ENCODE measurements at places on chromosomes 5 and 9. TPM values are rescaled to one million over a fixed set of nuclear protein-coding genes. Genes with fewer than 3 reads are reported as not detected.

DNA sequence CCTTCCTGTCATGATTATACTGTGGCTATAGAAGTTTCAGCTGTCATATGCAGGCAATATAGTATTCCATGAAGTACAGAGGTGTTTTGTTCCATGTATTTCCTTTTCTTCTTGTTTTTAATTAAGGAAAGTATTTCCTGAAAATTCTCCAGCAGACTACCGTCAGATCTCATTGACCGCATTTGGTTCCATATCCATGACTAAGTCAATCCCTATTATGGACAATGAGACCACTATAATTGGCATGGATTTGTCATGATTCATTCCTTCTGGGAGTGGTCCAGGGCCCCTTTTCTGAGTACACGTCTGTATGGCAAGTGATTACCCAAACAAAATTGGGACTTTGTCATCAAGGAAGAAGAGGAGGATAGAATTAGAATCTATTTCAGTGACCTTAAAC, 283.2 kb upstream of the CLINT1 start:
- DNase-seq = no peak

- DNase-seq = no peak
These were observed 186.7 kb upstream of the TBC1D2 start for GRCh38 chr9:98442114-98442513.

- peak; percentile 50 for DNase-seq
These were observed 245.4 kb downstream of the MPDZ start for GRCh38 chr9:13033959-13034693.

DNA sequence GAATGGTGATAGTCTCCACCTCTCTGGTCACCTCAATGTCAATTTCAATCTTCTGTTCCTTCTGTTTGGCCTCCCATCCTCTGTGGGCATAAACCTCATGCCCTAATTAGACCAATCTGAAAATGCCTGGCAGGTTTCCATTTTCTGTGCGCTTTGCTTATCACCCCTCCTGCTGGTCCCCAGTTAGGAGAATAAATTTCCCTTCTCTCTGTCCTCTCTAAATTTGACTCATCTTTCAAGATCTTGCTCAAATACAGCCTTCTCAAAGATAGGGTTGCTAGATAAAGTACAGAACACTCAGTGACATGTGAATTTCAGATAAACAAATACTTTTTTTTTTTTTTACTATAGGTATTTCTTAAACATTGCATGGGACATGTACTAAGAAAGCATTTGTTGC, 69.4 kb upstream of the CD180 start:
- DNase-seq = no peak

GRCh38 chr5:83632874-83633273, 87.8 kb downstream of the HAPLN1 start:
- peak; percentile 82 for DNase-seq

GRCh38 chr5:142756576-142756975, 13.6 kb upstream of the ARHGAP26 start:
- no peak for DNase-seq

- peak; percentile 58 for DNase-seq
These were observed 195.3 kb upstream of the KLF9 start for GRCh38 chr9:70609542-70610286.

DNA sequence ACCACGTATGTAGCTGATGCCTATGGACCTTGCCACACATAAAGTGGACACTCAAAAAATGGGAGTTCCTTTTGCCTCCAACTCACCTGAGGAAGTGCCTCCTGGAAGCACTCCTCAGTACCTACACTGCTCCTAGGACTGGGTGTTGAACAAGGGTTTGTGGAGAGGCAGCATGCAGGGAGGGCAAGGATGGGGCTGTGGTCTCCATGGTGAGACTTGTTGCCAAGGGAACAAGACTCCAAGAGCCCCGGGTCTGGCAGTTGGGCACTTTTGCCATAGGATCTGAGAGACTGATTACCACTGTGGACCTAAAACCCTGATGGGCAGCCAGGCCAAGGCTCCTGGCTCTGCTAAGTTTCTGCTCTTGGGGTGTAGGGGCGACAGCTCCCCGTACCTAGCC, 6.9 kb upstream of the NR5A1 start:
- no peak for DNase-seq

DNA sequence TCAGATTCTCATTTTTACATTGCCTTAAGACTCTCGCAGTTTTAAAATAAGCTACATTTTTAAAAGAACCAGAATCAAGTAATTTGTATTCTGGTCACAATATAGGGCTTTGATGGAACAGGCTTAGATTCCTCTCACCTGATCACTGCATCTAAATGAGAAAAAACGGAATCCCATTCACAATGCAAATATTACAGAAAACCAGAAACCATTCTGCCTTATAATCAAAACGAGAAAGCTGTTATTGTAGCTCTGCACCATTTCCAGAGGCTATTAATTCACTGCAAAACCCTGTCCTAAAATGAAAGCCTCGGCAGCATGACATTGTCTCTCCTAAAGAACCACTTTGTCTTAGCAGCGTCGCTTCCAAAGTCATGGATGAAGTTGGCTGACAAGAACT, 116.1 kb upstream of the ZNF366 start:
- no peak for DNase-seq

GRCh38 chr5:131068893-131069643, 96.0 kb downstream of the HINT1 start:
- no peak for DNase-seq

DNA sequence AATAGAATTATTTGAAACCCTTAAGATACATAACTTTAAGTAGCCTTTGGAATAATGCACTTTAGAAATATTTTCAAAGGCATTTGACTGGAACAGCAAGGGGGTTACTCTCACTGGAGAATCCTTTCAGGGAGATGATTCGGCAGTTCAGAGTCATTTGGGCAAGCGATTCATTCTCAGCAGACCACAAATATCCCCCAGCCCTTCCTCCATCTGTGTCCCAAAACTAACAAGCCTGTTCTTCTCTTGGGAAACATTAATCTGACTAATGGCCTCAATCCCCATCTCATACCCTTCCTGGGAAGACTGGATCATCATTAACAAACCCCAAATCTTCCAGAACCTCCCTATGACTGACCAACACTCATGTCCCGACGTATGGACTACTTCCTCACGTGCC, 65.8 kb upstream of the S1PR3 start:
- DNase-seq = no peak

DNA sequence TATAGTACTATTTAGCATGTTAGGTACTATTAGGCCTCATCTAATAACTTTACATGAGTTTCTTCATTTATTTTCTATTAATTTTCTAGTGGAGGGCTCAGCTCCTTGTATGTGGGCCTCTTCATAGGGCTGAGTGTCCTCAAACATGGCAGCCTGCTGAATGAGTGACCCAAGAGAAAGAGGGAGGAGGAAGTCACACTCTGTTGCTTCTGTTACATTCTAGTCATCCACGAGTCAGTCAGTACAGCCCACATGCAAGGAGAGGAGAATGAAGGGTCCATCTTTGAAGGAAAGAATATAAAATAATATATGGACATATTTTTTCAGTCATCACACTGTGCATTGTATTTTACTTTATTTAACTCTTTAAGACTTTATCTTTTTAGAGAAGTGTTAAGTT, 66.6 kb upstream of the NR3C1 start:
- no peak for DNase-seq

DNA sequence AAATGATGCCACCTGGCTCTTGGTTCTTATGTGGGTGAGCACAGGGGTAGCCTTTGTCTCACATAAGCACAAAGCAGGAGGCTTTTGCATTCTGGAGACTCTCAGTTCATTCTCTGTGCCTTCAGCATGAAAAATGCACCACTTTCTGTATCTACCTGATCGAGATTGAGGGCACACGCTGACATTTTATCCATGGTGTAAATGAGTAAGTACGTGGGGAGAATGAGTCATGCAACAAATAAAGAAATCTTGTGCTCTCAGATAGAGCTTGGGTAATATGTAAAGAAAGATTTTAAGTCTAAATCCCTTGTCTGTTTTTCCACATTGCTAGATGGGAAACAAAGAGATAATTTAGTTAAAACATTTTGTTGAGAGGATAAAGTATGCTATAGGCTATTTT, 607.2 kb upstream of the WWC1 start:
- peak; percentile 80 for DNase-seq

DNA sequence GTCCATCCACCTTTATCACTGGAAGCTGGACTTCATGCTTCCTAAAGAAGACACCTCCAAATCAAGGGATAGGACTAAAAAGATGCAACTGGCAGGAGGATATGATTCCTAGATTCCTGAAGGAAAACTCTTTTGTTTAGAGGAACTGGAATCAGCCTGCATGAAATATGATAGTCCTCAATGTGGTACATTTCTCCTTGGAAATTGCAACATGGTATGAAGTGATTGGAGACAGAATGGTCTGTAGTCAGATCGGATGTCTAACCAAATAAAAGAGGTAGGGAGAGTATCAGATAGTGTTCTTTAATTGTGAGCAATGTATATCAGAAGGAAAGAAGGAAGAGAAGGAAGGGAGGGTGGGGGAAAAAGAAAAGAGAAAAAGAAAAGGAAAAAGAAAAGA, 116.1 kb upstream of the FSTL4 start:
- DNase-seq = peak; percentile 44

- peak; percentile 89 for DNase-seq
These were observed 188.4 kb downstream of the SLC12A2 start for GRCh38 chr5:128271859-128272464.

DNA sequence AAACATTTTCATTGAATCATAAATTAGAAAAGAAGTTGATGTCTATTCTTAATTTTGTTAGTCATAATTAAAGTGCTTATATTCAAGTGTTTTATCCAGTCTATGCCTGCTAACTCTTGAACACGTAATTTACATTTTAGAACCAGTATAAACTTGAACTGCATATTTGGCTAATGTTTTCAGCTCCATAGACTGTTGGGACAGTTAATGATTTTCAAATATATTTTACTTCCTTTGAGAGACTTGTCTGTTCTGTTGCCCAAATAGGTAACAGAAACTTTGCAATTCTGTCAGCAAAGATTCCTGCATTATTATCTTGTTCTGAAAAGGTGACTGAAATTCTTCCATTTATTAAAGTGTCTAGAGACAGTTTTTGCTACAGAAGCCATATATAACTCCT, 7.8 kb downstream of the ITGA2 start:
- DNase-seq = peak; percentile 65

DNA sequence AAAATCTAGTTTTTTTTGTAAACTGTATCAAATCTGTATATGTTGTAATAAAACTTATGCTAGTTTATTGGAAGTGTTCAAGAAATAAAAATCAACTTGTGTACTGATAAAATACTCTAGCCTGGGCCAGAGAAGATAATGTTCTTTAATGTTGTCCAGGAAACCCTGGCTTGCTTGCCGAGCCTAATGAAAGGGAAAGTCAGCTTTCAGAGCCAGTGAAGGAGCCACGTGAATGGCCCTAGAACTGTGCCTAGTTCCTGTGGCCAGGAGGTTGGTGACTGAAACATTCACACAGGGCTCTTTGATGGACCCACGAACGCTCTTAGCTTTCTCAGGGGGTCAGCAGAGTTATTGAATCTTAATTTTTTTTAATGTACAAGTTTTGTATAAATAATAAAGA, 24.3 kb downstream of the HMGCR start:
- no peak for DNase-seq

- DNase-seq = no peak
These were observed 27.6 kb upstream of the TCF7 start for GRCh38 chr5:134086943-134087305.

GRCh38 chr5:156367597-156367996, 40.6 kb downstream of the SGCD start:
- DNase-seq = no peak

GRCh38 chr5:116521173-116521872, 53.3 kb downstream of the SEMA6A start:
- DNase-seq = peak; percentile 40

- DNase-seq = peak; percentile 78
These were observed 157.6 kb downstream of the CD180 start for GRCh38 chr5:67038817-67039603.

GRCh38 chr5:62640446-62640845, 61.8 kb downstream of the LRRC70 start:
- no peak for DNase-seq

DNA sequence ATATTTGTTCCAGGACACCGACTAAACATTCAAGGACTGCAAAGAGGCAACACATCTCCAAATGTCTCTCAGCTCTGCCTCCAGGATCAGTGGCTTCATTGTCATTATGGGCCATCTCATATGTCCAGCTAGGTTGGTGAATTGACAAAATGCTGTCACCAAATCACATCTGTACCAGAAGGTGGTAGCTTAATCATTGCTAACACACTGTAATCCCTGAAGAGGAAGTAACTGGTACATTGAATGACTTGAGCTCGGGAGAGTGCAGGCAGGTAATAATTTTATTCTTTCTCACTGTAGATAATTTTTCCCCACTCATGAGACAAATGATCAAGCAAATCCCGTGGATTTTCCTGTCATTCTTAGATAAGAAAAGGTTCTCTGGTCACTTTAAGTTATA, 169.8 kb downstream of the SEMA6A start:
- DNase-seq = no peak

Gene GPR21
- 1.3 TPM for total RNA-seq

Gene SPINK14
- not detected for total RNA-seq

Gene ADAMTS13
- total RNA-seq = 1.0 TPM

Gene FOXD4
- 0.26 TPM for total RNA-seq

Gene DAPK1
- total RNA-seq = 0.64 TPM

Gene ARHGEF37
- total RNA-seq = 29.1 TPM

Gene MYMK
- not detected for total RNA-seq

Gene ANKRD18B
- total RNA-seq = 6.0 TPM

Gene PDE8B
- total RNA-seq = not detected

Data from bronchial epithelial cell (primary cell).